ENCODE measurements at places on chromosomes 2 and 18.

DNA sequence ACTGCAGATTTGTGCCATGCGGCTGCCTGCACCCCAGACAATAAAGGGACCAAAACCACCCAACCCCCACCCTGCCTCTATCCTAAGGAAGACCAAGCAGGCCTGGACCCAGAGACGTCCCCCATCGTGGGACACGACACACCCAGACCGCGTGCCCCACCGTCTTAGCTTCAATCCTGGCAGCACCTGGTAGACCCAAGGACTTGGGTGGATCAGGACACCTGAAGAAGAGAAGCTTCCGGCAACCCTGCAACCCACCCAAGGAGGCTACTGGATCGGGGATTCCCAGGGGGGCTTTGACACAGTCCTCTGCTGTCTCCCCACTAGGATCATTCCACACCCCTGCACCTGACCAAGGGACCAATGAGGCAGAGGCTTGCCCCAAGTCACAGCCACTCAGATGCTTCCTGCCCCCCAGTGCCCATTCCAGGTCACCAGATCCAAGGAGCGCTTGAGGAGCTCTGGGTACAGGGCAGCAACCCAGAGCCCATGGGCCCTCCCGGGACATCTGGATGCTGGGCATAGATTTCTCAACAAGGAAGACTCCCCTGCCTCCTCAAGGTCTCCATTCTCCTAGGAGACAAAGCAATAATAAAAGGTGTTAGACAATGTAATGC lies 3.6 kb downstream of the ALPI start:
- no peak for DNase-seq

GRCh38 chr2:1870431-1870830 lies 126.1 kb upstream of the PXDN start:
- no peak for DNase-seq

DNA sequence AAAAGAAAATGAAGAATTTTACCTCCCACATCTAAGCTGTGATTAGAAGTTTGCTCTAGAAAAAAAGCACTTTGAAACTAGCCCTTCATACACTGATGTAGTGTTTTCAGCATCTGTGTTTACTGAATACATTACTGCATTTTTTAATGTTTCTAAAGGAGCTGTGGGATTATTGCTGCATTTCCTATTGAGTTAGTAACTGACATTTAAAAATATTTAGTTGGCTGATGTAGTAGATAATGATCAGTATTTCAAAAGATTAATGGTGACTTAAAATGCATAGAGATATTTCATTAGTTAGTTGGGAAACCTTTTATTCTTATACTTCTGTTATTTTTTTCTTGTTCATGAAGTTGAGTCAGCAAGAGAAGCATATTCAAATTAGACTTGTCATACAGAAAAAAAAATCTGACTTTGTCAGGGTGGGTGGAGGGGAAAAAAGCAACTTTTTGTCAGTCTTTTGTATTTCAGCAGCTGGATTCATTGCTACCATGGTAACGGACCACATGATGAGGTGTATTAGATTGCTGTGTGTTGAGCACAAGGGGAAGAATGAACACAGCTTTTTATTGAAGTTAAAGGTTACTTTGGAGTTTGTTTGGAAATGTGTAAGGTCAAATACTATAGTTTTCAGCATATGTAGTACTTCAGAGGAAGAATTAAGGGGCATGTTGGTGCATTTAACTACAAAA lies at the start of gene DTNA:
TSS of gene DTNA (plus strand) at position 549 of the 692 bp plus-strand sequence. CDS start 45,679 bp downstream, outside the sequence.
- DNase-seq: no peak

DNA sequence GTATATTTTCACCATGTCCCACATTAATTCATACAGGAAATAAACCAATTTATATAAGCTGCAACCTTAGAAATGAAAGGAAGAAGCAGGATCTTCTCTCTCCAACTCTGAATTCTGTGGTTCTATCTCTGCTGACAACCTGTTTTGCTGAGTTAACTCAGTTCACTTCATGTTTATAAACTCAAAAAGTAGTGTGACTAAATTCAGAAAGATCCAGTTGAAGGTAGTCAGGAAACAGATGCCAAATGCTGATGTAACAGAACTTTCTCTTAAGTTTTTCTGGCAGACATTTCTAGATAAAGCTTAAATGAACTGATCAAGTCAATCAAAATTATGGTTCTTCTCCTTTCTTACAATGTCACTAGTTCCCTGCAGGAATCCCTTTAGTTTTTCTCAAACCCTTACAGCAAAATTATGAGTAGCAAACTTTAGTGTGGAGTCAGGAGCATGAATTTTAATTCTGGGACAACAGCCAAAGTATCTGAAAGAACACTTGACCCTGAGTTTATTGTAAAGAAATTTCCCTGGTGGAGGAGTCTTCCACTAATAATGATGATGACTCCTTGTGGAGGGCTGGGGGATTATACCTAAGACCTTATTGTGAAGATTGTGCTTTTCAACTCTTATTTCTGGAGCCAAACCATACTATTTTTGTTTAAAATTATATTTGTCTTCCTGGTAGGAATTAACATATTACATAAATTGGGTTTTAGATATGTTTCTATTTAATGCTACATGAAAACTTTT lies 216.9 kb downstream of the MYO3B start:
- no peak for DNase-seq

DNA sequence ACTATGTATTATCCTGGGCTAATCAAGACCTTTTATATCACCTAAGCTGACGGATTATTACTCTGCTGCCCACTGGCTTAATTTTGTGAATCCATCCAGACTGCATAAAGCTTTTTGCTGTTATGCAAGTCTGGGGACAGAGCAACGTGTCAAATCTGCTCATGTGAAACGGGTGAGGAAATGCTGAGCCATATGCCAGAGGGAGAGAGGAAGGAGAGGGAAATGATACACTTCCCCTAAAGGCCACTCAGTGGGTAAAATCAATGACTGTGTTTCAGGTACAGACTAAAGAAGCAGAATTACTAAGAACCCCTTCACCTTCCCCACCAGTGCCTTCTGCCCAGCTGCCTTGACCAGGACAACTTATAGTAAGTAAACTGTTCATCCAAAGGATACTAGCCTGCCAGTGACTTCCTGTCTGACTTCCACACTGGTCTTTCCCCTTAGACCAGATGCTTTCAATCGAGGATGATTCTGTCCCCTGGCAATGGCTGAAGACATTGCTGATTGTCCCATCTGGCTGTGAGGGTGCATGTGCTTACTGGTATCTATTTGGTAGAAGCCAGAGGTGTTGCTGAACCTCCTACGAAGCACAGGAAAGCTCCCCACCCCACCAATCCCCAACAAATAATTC lies 43.0 kb downstream of the STAT1 start:
- no peak for DNase-seq

- no peak for DNase-seq
These were observed 588.0 kb upstream of the NRXN1 start for GRCh38 chr2:51619961-51620360.

GRCh38 chr2:106161938-106162820 lies 31.9 kb downstream of the UXS1 start:
- no peak for DNase-seq

GRCh38 chr2:135984199-135985017 lies 1.0 kb downstream of the DARS1 start:
- no peak for DNase-seq

GRCh38 chr2:31372097-31372496 lies 42.4 kb downstream of the XDH start:
- DNase-seq: no peak

DNA sequence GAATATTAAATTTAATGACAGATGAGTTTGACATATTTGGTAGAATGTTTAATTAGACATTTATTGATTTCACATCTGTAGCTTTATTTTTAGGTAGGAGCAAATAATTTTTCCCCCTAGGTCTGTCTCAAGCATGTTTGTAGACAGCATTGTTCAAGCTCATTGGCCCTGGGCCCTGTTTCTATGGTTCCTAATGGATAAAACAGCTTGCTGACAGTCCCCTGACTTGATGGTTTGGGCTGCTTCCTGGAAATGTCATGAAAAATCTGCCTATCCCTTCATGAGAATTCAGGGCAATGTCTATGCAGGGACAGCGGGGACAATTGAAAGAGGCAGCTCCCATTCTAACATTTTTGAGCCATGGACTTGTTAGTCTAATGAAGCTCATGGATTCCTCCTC lies 14.6 kb upstream of the MEP1B start:
- no peak for DNase-seq

- no peak for DNase-seq
These were observed 80.2 kb upstream of the SNTG2 start for GRCh38 chr2:870426-870825.

DNA sequence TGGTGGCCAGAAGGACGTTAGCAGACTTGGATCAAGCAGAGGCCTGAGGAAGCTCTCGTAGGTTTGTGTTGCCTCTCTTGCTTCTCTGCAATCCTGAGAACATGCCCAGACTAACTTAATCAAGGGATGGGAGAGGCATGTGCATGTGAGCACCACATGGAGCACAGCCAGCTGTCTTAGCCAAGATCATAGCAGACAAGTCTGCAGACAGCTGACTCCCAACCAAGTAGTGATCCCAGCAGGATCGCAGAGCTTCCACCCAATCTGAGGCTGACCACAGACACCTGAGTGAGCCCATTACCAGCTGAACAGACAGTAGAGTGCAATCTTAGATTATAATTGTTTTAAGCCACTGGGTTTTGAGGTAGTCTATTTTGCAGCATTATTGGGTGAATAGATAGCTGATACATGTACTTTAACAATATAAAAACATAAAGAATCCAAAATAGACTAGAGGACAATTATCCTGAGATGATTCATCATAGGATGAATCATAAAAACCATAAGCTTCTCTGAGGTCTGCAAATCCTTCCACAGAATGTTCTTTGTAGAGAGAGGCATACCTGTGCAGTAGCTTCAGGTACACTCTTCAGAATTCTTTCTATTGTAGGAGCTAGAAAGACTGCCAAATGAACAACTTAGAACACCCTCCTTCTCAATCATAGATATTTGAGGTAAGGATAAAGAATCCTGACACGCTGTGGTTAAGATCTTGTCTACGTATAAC lies 25.2 kb upstream of the FAM110C start:
- no peak for DNase-seq
